A673 (cell line): ENCODE measurements at places on chromosomes 3 and 15. TPM values are rescaled to one million over a fixed set of nuclear protein-coding genes. Genes with fewer than 3 reads are reported as not detected.

DNA sequence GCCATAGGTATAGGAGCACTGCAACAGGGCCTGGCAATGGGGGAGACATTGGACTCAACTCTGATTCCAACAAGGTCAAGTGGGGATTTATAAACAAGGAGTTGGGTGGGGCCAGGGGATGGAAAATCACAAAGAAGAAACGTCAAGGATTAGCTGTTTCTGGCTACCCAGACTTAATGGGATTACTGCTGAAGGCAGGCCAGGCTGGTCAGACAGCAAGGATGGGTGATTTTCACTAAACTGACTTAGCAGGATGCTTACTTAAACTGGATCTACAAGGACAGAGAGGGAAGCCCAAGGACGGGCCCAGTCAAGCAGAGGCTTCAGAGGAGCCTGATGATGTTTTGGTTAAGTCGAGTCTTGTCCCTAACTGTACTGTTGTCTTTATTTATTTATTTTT lies 76.2 kb downstream of the USP13 start:
- peak; percentile 34 for DNase-seq

GRCh38 chr3:38421679-38422336 lies 31.9 kb upstream of the ACVR2B start:
- DNase-seq: no peak

- DNase-seq: no peak
Measured at GRCh38 chr15:79617071-79617470, 184.9 kb downstream of the MINAR1 start.

DNA sequence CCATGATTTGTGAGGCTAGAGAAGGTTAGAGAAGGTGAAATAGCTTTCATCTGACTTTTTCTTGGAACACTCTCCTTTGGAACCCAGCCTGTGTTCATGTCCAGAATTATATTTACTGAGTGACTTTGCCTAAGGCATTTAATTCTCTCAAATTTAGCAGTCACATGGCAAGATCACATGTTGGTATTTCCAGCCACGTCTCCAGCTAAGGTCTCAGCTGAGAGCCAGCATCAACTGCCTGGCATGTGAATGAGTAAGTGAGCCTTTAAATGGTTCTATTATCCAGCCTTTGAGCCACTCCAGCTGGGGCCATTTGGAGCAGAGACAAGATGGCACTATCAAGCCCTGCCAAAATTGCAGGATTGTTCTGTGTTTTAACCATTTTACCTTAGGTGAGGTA lies 130.2 kb upstream of the SGO1 start:
- DNase-seq: no peak

DNA sequence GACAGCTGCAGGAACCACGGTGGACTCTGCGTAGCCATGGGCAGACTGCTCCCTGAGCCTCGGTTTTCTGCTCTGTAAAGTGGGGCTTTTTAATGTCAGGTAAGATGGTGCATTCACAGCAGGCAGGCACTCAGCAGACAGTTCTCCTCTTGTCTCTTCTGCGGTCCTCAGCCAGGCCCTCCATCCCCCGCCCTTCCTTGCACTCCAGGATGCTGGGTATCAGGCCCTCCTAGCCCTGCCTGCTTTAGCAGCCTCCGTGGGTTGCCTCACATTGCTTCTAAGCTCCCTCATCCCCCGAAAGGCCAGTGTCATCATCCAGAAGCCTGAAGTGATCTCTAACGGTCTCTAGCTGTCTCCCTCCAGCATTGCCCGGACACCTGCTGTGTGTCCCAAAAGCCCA lies 115.7 kb downstream of the WNT7A start:
- DNase-seq: no peak

DNA sequence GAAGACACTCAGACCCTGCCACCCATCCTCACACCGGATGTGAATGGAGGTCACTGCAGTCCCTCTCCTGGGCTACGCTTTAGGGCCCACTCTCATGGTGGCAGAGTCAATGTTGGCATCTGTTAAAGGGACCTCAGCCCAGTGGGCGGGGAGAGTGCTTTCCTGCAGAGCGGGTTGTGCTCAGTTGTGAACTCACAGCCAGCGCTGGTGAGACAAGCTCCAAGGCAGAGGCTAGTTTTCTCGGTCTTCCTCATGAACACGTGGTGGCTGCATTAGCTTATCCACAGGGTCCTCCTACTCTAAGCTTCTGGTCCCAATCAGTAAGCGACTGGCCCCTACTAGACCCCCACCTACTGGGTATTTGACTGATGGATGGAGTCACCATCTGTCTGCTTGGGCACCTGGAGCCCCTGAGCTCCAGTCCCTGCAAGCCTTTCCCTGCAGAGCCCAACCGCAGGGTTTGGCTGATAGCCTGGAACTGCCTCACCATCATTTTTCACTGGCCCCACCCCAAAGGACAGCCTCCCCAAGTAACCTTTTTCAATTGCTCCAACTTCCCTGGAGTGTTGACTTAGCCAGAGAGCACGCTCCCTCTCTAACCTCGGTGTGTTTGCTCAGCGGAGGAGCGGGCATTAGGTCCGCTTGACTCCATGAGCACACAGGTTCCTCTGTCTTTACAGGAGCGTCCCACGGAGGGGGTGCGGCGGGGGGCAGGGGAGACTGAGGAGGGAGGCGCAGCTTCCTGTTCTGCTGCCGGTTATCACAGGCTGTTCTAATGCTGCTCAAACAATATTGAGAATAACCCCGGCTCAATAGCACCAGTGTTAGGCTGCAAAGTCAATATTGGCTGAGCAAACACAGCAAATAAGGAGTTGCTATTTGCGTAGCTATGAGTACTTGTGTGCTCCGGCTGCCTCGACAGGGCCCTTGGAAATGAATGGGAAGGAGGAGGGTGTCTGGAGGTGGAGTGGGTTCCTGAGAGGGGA lies 141.7 kb downstream of the RPLP1 start:
- DNase-seq: peak; percentile 8

DNA sequence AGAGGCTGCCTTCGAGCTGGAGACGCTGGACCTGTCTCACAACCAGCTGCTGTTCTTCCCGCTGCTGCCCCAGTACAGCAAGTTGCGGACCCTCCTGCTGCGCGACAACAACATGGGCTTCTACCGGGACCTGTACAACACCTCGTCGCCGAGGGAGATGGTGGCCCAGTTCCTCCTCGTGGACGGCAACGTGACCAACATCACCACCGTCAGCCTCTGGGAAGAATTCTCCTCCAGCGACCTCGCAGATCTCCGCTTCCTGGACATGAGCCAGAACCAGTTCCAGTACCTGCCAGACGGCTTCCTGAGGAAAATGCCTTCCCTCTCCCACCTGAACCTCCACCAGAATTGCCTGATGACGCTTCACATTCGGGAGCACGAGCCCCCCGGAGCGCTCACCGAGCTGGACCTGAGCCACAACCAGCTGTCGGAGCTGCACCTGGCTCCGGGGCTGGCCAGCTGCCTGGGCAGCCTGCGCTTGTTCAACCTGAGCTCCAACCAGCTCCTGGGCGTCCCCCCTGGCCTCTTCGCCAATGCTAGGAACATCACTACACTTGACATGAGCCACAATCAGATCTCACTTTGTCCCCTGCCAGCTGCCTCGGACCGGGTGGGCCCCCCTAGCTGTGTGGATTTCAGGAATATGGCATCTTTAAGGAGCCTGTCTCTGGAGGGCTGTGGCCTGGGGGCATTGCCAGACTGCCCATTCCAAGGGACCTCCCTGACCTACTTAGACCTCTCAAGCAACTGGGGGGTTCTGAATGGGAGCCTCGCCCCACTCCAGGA lies 21.1 kb downstream of the NRROS start:
- no peak for DNase-seq

DNA sequence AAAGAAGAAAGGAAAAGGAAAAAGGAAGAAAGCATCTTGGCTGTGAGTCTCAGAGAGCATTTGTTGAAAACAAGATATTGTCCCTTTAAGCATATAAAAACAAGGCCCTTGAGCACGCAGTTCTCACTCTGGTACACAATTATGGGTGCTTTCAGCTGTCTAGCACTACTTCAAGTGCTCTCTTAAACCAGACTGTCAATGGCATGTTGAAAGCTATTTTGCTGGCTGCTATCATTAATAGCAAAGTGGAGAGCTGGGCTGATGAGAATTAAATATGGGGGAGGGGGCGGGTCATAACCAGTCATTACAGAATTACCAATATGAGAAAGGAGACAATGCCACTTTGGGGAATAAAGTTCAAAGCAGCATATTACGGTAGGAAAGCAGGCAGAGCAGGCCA lies 9.3 kb downstream of the TLE3 start:
- no peak for DNase-seq

DNA sequence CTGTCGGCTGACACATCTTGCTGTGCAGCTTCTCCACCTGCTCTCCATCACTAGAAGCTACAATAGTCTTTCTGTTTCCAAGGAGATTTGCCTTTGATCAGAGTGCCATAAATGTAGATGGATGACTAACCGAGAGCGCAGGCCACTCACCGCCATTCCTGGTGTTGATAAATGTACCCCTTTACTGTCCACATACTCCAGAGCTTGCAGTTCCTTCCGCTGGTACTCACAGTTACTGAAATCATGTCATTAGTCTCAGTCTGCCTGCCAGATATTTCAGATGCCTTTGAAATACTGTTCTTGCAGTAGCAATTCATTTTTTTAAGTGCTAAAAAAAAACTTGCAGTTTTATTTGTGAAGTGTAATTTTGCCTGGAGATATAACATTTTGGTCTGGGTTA lies 72.3 kb downstream of the BLM start:
- no peak for DNase-seq

DNA sequence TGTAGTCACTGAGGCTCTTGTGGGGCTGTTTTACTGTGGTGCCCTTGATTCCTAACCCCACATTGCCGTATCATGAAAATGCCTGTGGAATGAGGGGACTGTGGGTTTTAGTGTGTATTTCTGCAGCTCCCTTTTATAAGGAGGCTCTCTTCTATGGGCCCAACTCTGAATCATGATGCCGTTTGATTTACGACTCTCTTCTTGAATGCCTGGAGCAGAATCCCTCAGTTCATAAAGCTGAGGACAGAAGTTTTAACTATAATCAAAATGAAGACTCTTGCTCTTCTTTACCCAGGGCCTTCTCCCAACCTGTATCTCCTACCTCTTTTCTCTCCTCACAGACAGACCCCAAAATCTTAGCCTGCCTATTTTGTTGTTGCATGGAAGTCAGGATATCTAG lies 109.5 kb downstream of the RARB start:
- no peak for DNase-seq

- DNase-seq: no peak
Measured at GRCh38 chr3:157388976-157389375, 47.7 kb upstream of the PTX3 start.

GRCh38 chr15:92747047-92747446 lies 91.5 kb upstream of the FAM174B start:
- no peak for DNase-seq

GRCh38 chr15:71885390-71885789 lies 75.0 kb downstream of the NR2E3 start:
- DNase-seq: no peak

DNA sequence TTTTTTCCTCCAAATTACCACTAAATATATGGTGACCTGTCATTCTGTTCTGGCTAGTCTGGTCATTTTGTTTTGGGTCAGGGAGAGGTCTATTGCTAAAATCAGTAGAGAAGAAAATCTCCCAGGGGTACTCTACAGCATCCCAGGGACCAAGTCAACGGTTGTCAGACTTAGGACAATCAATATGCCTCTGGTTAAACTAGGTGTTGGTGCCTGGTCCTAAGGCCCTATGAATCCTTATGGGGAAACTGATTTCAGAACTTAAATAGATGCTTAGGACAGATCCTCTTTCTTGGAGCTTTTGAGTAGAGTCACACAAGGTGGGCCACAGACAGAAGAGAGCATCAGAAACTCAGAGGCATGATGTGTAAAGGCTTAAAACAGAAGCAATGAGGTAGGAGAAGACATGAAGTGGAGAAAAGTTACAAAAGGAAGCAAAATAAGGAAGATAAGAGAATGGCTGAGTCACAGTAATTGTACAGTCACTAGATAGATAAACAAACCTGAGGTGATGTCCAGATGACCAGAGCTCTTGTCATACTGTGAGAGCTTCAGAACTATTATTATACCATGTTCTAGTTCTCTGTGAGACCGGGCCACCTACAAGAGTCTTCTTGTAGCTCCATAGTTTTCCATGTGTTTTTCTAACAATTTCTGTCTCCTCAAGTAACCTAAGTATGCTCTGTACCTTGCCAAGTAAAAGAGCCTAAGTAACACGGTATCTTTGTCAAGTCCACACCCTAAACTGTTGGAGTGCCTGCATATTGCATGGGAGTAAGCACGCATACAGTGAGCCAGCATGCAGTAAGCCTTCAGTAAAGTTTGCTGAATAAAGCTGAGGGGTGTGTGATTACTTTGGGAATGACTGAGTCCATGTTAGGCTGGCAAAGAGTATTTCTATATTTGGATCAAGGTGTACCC lies 44.6 kb upstream of the LEKR1 start:
- no peak for DNase-seq

- no peak for DNase-seq
Measured at GRCh38 chr3:197471221-197472010, 84.4 kb downstream of the BDH1 start.

GRCh38 chr3:13622356-13622755 lies 73.4 kb downstream of the FBLN2 start:
- DNase-seq: no peak

GRCh38 chr3:183208260-183208659 lies 44.8 kb upstream of the B3GNT5 start:
- DNase-seq: no peak

GRCh38 chr3:3836845-3837244 lies 37.6 kb downstream of the LRRN1 start:
- DNase-seq: no peak

- DNase-seq: no peak
Measured at GRCh38 chr3:29606416-29606815, 325.5 kb downstream of the RBMS3 start.

DNA sequence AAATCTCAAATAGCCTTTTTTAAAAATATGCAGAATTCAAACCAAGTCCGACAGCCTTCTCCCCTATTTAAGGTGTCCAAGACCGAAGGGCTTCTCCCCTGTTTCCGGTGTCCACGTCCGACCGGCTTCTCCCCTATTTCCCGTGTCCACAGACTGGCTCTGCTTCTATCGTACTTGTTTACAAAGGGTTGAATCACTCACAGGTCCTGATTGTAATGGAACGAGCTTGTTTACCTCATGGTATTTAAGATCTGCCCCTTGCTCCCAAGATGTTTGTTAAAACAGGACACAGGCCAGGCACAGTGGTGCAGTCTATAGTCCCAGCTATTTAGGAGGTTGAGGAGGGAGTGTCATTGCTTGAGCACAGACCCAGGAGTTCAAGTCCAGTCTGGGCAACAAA lies 90.4 kb upstream of the ROBO2 start:
- DNase-seq: no peak

GRCh38 chr3:169847896-169848295 lies 21.8 kb downstream of the LRRC31 start:
- DNase-seq: no peak

GRCh38 chr3:179037351-179037750 lies 34.3 kb downstream of the ZMAT3 start:
- DNase-seq: peak; percentile 91

- DNase-seq: peak; percentile 22
Measured at GRCh38 chr3:10883478-10884234, 67.6 kb downstream of the SLC6A11 start.

- no peak for DNase-seq
Measured at GRCh38 chr3:42189736-42190135, 76.2 kb downstream of the CCK start.

The RTP3 gene
- not detected in 2 replicates for total RNA-seq

The ITIH1 gene
- not detected in 2 replicates for total RNA-seq

The SHF gene
- 42.9 and 43.2 TPM in 2 replicates for total RNA-seq

The SYNPR gene
- total RNA-seq: 14.7 and 17.6 TPM in 2 replicates

The ITPKA gene
- total RNA-seq: 4.3 and 5.6 TPM in 2 replicates

The IMPG2 gene
- total RNA-seq: 0.13 TPM in 2 replicates

The NANOGP8 gene
- not detected in 2 replicates for total RNA-seq

The TMCO5A gene
- not detected in 2 replicates for total RNA-seq

The MNS1 gene
- 28.7 and 29.9 TPM in 2 replicates for total RNA-seq

The ATP10A gene
- total RNA-seq: not detected in 2 replicates

The PLXND1 gene
- total RNA-seq: 31.5 and 32.1 TPM in 2 replicates
